Stimulated activated CD4-positive, alpha-beta T cell treated with anti-CD3 and anti-CD28 coated beads, Interleukin-1b, Interleukin-23, amount 100 ng/mL, for 24 hours (primary cell): ENCODE measurements at places on chromosomes 1 and 21.

DNA sequence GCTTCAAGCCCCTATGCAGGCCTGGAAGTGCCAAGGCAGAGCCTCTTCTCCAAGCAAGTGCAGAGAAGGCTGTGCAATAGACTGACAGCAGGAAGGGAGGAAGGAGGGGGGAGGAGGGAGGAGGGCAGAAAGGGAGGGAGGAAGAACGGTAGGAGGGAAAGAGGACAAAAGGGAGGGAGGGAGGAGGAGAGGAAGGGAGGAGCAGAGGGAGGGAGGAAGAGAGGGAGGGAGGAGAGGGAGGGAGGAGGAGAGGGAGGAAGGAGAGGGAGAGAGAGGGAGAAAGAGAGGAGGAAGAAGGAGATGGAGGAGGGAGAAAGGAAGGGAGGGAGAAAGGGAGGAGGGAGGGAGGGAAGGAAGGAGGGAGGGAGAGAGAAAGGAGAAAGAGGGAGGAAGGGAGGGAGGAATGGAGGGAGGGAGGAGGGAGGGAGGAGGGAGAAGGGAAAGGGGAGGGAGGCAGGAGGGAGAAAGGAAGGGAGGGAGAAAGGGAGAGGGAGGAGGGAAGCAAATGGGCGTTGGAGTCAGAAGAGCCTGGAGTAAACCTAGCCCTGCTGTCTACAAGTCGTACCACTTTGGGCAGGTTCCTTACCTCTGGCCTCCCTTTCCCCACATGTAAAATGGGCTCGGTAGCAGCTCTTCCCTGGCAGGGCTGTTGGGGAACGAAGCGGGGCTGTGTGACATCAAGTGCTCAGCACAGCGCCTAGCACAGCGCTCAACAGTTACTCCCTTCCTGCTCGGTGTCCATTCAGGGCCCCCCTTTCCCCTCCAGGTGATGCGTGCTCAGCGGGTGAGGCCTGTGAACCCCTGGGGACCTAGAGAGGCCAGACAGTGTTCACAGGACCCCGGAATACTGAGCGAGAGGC lies 244.6 kb downstream of the NPHP4 start:
- no peak for DNase-seq

DNA sequence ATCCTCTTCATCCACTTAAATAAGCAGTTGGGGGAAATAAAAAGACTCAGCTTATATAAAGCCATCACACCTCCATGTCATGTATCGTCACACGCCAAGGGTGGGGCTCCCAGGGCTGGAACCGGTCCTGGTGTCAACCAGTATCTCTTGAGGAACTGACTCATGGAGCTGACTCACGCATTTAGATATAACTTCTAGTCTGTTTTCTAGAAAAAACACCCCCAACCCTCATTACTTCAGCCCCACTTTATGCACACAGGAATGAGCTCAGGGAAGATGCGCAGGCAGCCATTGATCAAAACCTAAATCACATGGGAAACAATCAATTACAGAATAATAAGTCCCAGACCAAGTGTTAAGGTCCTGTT lies 6.9 kb upstream of the IL22RA1 start:
- peak; percentile 9 for DNase-seq

DNA sequence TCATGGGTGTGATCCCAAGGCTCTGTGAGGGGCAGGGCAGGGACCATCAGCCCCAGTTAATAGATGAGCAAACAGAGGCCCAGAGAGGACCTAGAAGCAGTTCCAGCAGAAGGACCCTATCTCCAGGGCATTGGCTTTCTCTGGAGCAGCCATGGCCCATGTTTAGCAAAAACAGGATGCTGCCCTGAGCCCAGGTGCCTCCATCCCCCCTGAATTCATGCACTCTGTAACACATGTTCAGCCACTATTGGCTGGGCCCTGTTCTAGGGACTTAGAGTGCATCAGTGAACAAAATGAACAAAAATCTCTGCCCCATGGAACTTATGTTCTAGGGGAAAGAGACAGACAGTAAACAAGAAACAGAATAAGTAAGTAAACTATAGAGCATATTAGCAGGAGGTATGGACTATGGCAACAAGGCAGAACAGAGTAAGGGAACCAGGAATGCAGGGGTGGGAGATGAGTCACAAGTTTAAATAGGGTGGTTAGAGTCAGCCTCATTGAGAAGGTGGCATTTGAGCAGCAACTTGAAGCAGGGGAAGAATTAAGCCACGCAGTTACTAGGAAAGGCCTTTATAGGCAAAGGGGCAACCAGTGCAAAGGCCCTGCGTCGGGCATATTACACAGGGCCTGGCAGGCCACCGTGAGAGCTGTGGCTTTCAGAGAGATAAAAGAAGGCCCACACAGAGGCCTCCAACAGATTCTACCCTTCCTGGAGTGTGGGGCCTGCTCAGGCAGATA lies 185.9 kb upstream of the EDN2 start:
- DNase-seq = no peak

GRCh38 chr1:29679828-29680558 lies 443.7 kb downstream of the PTPRU start:
- DNase-seq = no peak

DNA sequence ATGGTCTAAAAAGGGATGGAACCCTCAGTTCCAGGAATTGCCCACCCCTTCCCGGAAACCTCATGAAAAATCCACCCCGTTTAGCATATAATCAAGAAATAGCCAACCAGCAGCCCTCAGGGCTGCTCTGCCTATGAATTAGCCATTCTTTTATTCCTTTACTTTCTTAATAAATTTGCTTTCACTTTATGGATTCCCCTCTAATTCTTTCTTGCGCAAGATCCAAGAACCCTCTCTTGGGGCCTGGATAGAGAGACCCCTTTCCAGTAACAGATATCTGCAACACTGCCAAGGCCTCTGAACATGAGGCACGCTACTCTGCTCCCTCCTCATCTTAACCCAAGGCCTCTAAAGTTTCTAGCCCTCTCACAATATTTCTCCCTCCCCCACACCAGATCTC lies 58.9 kb upstream of the POU2F1 start:
- DNase-seq = no peak

- no peak for DNase-seq
Observed at GRCh38 chr1:28436211-28436769, 66.8 kb downstream of the PHACTR4 start.

DNA sequence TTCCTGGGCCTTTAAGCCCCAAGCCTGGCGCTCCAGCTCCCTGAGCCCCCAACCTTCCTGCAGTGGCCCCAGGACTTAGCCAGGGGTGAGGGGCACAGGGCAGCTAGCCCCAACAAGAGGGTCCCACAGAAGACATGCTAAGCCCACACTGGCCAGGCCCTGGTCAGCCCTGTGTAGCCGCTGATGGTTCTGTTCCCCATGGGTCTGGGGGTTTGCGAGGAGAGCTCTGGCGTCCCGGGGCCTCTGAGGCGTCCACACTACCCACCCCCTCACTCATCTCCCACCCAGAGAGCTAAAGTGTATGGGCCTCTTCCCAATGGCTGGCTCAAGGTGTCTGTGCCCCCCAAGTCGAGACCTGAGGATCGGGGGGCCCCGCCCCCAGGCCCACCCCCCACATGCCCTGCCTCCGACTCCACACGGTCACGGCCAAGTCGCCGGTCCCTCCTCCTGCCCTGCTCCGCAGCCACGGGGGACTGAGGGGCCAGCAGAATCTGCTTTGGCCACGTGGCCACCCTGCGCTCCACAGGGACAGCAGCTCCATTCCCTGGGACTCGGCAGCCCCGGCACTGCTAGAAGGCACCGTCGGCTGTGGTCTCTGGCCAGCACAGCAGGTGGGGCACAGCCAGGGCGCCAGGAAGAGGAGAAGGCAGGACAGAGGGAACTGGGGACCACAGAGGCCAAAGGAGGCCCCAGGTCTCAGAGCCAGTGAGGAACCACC lies 7.8 kb downstream of the TNFRSF18 start:
- DNase-seq = no peak

DNA sequence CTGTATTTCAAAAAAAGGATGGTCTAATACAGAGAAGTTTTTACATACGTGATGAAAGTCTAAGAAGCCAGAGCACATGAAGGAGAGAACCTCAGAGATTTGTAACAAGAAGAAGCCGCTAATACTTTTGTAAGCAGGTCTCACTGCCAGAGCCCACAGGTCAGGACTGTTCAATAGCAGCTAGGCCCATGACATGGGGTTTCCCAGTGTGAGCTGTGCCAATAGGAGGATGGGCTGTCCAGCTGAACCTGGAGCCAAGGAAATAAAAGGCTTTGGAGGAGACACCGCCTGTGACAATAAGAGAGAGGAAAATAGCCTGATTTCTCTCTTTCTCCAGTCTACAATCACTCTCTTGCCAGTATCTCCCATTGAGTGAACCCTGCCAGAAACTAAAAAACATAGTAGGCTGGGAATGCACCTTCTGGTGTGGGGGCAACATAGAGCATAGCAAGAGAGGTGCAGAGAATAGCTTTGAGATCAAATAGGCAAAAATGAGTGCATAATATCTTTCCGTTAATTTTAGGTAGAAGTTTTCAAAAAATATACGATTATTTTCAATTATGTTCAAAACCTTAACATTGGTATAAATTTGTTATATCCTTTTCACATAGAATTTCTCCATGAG lies 360.3 kb downstream of the NEGR1 start:
- no peak for DNase-seq

- no peak for DNase-seq
Observed at GRCh38 chr1:32754317-32755097, 51.9 kb upstream of the SYNC start.

DNA sequence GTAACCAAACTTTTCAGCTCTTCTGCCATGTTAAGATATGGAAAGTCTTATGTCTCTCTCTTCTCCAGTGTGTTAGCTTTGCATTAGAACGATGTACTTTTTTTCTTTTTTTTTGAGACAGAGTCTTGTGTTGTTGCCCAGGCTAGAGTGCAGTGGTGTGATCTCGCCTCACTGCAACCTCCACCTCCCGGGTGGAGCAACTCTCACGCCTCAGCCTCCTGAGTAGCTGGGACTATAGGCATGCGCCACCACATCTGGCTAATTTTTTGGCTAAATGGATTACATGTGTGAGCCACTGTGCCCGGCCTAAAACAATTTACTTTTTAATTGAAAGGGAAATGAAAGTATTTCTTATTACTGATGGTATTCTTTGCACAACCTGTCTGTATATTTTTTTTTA lies 35.8 kb downstream of the SPEN start:
- DNase-seq = no peak

GRCh38 chr1:174990382-174990999 lies 9.3 kb upstream of the CACYBP start:
- DNase-seq = no peak

DNA sequence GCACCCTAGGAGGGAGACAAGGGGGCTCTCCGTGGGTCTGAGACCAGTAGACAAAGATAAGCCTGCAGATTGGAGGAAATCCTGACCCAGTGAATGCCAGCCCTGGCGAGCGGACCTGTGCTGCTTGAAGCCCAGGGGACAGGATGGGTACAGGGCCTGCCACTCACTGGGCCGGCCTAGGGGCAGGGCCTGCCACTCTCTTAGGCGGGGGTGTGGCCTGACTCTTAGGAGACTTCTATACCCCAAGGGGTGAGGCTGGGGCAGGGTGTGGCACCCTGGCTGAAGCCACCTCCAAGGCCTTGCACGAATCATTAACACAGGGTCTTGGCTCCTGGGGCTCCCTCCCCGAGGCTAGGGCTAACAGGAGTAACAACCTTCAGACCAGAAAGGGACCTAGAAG lies 30.7 kb downstream of the TRIM62 start:
- DNase-seq = no peak

DNA sequence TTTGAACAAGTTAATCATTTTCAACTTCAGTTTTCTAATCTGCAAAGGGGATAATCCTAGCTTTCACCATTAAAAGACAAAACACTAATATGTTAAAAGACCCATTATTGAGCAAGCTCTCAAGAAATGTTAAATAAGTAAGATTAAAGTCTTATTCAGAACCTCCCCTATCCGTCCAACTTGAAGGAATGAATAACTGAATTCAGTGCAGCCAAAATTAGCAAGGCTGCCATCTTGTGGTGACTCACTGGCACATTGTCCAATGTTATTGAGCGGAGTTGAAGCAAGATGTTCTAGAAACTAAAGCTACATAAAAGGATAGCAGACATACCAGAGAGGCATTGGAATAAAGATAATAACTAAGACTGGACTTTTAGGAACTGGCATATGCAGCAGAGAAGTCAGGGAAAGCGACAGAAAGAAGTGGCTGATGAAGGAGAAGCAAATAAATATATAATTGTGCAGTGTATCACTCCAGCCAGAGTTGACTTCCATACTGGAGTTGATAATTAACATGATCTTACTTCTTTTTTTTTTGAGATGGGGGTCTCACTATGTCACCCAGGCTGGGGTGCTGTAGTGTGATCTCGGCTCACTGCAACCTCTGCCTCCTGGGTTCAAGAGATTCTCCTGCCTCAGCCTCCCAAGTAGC lies 8.2 kb upstream of the CAP1 start:
- DNase-seq = peak; percentile 19
